Mesothelial cell of epicardium (in vitro differentiated cells): ENCODE measurements at places on chromosomes 4 and X.

DNA sequence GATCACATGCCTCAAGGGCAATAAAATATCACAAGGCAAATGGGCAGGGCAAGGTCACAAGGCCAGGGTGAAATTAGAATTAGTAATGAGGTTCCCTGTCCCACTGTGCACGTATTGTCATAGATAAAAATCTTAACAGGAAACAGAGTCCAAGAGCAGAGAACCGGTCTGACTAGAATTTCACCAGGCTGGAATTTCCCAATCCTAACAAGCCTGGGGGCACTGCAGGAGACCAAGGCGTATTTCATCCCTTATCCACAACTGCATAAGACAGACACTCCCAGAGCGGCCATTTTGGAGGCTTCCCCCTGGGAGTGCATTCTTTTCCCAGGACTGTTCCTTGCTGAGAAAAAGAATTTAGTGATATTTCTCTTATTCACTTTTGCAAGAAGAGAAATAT is 25.9 kb upstream of the PRDM5 start:
- no peak for DNase-seq

DNA sequence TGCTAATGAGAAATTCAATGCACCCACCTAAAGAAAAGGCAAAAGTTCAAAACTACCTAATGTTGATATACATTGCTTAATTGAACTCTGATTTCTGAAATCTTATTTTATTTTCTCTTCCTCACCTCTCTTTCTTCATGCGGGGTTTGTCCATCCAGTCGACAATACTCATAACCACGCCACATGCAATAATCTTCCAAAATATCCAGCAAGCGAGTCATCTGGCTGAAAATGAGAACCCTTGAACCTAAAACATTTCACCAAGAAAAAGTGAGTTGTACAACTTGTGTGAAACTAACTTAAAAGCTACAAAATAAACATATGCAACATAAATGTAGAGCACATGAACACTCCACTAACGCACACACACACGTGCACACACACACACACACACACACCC is 26.7 kb downstream of the SMARCA1 start:
- no peak for DNase-seq

GRCh38 chr4:54365691-54366090 is 136.6 kb downstream of the PDGFRA start:
- DNase-seq, result no peak

DNA sequence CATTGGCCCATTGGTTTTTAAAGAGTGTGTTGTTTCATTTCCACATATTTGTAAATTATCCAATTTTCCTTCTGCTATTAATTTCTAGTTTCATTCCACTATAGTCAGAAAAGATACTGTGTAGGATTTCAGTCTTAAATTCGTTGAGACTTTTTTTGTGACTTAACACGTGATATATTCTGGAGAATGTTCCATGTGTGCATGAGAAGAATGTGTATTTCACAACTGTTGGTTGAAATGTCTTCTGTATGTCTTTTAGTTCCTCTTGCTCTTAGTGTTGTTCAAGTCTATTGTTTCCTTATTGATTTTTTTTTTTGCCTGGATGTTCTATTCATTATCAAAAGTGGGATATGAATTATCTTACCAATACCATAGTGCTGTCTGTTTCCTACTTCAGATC is 606.9 kb downstream of the RPA4 start:
- no peak for DNase-seq

DNA sequence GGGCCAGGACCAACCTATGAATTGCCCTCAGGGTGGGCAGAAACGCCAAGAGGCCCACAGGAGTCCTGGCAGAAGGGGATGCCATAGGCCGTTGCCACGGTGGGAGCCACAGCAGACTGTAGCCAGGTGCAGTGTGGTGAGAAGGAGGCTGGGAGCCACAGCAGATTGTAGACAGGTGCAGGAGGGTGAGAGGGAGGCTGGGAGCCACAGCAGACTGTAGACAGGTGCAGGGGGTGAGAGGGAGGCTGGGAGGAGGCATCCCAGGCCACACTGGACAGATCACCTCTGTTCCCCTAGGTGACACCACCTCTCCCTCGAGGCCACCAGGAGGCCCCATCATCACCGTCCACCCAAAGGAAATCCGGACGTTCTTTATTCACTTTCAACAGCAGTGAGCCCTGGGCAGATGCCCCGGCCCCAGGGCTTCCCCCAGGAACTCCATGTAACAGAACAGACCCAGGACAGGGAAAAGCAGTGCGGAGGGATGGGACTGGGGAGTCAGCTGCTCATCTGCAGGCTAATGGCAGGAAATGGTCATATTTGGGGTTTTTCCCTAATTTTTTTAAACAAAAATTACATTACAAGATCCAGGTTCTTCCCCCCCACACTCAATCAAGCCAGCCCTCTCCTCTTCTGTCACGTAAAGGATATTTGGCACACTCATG is 19.5 kb upstream of the MRFAP1 start:
- no peak for DNase-seq

GRCh38 chrX:49166914-49167739 is 4.6 kb downstream of the MAGIX start:
- no peak for DNase-seq

GRCh38 chr4:173443121-173443520 is 44.2 kb upstream of the SCRG1 start:
- DNase-seq, result no peak

DNA sequence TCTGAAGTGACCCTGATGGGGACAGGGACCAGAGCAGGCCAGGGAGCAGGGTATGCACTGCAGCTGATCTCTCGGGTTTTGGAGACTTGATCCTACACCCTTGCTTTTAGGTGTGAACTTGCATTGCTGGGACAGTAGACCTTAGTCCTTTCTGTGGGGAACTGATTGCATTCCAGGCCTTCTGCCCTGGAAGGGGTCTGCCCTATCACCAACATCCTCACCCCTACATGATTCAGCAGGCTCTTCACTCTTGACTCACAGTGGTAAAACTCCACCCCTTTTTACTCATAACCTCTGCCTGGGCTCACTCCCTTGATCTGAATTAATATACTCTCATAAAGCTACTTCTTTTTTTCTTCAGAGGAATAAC is 6.6 kb upstream of the DDX60L start:
- no peak for DNase-seq

DNA sequence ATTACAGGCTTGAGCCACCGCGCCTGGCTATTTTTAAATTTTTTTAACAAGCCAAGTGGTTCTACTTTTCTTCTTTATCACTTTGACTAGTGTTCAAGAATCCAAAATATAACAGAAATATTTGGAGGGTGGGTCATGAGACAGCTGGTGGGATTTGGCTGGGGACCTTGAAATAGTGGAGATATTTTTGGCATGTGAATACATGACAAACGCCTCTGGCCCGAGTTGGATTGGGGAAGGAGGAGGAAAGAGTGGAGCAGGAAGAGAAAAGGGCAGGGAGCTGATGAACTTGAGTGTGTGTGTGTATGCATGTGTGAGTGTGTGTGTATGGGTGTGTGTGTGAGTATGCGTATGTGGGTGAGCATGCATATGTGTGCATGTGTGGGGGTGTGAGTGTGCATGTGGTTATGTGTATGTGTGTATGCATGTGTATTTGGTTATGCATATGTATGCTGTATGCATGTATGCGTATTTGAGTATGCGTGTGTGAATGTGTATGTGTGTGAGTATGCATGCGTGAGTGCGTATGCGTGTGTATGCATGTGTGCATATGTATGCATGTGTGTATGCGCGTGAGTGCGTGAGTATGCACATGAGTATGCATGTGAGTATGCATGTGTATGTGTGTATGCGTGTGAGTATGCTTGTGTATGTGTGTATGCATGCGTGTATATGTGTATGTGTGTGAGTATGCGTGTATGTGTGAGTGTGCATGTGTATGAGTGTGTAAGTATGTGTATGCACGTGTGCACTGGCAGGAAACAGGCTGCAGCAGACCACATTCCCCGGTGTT is 49.6 kb downstream of the JADE1 start:
- DNase-seq, result no peak

- no peak for DNase-seq
Observed at GRCh38 chr4:6957148-6957520, 47.5 kb downstream of the TBC1D14 start.

- no peak for DNase-seq
Observed at GRCh38 chr4:42786350-42787078, 106.0 kb upstream of the GRXCR1 start.

DNA sequence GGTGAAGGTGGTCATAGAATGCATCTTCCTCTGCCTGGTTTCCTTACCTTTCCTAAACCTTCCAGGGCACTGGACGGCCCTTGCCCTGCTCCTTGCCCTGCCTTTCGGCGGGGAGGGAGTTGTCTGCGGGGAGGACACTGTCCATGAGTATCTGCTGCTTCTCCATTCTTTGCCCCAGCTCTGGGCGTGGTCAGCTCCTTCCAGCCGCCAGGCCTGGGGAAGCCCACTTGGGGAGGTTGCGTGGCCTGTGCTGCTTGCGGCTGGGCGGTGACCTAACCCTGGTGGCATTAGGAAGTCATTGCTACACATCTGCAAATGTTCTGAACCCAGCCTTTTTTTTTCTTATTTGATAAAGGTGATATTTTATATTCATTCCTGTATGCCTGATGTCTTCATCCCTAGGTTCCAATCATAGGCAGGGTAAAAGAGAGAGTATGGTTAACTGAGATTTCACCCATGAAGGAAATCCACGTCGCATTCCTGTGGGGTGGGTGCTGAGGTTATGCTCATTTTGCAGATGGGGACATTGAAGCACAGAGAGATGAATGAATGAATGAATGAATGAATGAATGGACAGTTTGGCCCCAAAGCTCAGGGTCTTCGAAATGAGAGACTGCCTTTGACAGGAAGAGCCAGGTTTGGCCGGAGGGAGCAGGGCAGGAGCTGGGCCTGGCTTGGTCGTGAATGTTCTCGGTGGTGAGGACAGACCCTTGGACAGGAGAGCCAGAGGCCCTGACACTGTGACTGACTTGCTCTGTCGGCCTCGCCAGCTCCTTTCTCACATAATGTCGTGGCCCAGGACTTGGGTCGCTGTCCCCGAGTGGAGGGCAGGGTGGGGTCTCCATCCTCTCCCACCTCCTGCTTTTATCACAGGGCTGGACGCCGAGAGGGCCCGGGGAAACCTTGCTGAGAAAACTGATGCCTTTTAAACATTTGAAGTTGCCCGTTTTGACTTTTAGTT is 57.8 kb upstream of the GPR78 start:
- DNase-seq, result no peak

DNA sequence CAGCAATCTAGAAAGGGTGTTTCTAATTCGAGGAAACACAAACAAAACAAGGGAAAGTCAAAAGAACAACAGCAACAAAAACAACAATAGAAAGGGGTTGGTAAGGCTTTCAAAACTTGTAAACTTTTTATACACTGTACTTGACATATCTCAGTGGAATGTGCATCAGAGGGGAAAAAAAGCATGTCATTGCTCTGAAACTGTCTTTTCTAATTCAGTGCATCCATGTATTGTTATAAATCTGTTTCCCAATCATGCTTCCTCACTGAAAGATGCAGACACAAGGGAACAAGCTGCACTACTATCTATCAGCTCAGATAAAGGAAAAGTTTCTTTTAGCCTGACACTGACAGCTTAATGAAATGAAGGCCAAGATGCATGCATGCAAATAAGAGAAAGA is 44.2 kb upstream of the PCDH18 start:
- DNase-seq, result no peak

DNA sequence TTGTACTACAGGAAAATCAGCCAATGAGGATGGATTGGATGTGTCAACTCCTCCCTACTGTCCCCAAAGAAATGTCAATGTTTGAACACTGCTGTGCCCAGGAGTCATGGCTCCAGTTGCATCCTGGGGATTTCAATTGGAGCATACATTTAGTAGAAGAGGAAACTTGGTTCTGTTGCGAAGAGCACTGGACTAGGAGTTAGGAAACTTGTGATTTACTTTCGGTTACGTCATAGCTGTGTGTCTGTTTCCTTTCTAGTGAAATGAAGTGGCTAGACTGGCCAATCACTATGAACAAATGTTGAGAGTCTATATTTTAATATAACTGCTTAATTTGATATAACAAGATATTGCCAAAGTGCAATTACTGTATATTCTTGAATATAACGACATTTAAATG is 35.2 kb downstream of the ARL9 start:
- no peak for DNase-seq

- no peak for DNase-seq
Observed at GRCh38 chrX:106742805-106743204, 16.3 kb downstream of the RNF128 start.

GRCh38 chrX:13598877-13599276 is 29.5 kb downstream of the EGFL6 start:
- no peak for DNase-seq

DNA sequence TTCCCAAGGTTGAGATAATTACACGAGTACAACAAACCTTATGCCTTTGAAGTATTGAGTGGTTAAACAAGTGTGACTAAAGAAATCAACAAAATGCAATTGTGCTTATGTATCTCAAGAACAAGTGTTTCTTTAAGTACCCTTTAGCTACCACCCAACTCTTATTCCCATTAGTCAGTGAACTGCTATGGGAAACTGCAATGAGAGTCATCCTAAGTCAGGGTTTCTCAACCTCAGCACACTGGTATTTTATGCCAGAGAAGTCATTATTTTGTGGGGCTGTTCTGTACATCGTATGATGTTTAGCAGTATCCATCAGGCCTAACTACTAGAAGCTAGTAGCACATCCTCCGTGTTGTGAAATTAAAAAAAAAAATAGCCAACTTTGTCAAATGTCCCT is 549.1 kb upstream of the BOD1L1 start:
- no peak for DNase-seq

DNA sequence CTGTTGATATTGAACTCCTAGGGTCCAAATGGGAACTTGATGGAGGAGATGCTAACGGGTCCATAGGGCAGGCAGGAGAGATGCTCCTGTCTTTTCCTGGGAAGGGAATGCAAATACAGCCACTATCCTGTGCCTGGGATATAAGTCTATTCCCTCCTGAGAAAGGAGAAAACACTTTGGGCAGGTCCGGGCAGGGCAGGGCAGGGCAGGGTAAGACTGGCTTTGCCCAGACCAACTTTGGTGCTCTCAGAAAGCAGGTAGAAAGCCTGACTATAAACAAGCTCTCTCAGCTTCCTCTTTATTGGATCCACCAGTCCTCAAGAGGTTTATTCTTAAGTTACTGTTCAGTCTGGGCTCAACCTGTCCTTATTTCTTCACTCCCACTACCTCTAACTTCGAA is 232.3 kb downstream of the PTTG2 start:
- no peak for DNase-seq

- DNase-seq, result no peak
Observed at GRCh38 chrX:48752498-48752897, 9.0 kb upstream of the GLOD5 start.

GRCh38 chr4:105652286-105652888 is 56.1 kb downstream of the INTS12 start:
- DNase-seq, result no peak

DNA sequence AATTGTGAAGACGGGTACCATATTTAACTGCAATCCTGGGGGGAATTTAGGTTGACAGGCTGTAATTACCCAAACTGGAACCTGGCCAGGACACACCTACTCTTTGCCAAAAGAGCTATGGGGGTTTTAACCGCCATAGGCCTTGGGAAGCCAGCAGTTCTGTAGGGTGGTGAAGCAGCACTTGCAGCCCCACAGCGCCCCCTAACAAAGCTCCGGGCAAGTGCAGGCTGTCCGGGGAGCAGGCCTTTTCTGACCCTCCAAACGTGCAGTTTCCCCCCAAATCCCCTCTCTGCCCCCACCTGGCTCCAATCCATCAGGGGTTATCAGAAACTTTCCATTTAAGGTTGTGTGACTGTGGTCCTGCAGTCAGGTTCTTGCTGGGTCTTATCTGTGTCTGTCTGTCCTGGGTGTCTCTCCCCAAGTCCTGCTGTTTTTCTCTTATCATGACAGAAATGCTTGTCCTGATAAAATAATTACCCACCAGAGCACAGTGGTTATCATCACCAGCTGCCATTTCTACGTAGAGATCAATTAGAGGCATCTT is 350.9 kb downstream of the MID1IP1 start:
- no peak for DNase-seq

GRCh38 chrX:21440911-21441310 is 66.7 kb downstream of the CNKSR2 start:
- no peak for DNase-seq
